ENCODE measurements at places on chromosomes 6 and 20. TPM values are rescaled to one million over a fixed set of nuclear protein-coding genes. Genes with fewer than 3 reads are reported as not detected.

Gene GSTA1
- polyA plus RNA-seq, result not detected

Gene NKX2-4
- polyA plus RNA-seq, result not detected

Gene IER3
- 12.9 TPM for polyA plus RNA-seq

Gene EYA4
- polyA plus RNA-seq, result 0.08 TPM

Gene NKX2-2
- not detected for polyA plus RNA-seq

Gene PNLDC1
- not detected for polyA plus RNA-seq

Gene COL20A1
- not detected for polyA plus RNA-seq

Gene LMBRD1
- polyA plus RNA-seq, result 7.8 TPM

Gene MATN4
- polyA plus RNA-seq, result 0.16 TPM

Gene SPATS1
- not detected for polyA plus RNA-seq

Gene NFATC2
- 0.13 TPM for polyA plus RNA-seq

Gene CDH4
- polyA plus RNA-seq, result not detected

Gene RRAGD
- polyA plus RNA-seq, result 0.05 TPM

Gene TDP2
- polyA plus RNA-seq, result 20.0 TPM

Gene TINAG
- 0.13 TPM for polyA plus RNA-seq

Gene LRRN4
- not detected for polyA plus RNA-seq

Gene CTAGE9
- polyA plus RNA-seq, result not detected

Gene CAPN11
- not detected for polyA plus RNA-seq

Gene GPLD1
- 1.5 TPM for polyA plus RNA-seq

Gene BPIFB1
- not detected for polyA plus RNA-seq

Gene DUSP15
- 5.4 TPM for polyA plus RNA-seq

Gene CDKN1A
- polyA plus RNA-seq, result 824 TPM

Gene NDUFAF5
- polyA plus RNA-seq, result 8.0 TPM

Gene SNX21
- polyA plus RNA-seq, result 22.1 TPM

Gene GDAP1L1
- polyA plus RNA-seq, result 0.55 TPM

Data from SK-N-SH (cell line).